ENCODE measurements at places on chromosomes 4 and X.

DNA sequence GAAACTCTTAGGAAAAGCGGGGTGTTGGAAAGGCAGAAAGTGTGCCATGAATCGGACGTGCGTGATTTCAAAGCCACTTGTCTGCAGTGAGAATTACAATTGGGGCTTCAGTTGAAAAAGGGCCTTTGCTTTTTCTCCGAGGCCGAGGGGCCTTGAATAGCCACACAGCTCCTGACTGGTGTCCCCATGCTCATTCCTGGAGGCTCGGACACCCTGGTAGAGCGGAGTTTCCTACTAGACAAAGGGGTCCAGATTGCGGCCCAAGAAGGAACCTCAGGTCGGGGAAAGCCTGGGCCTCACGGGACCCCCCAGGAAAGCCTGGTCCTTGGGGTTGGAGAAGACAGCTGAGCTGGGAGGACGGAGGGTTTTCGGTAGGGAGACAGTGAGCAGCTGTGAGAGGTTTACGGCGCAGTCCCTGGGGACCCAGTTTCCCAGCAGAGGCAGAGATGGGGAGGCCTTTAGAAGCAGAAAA, 3.0 kb upstream of the SHOX start:
- DNase-seq, result no peak

- DNase-seq, result no peak
These were observed 213.7 kb downstream of the EPHA5 start for GRCh38 chr4:65456579-65456978.

DNA sequence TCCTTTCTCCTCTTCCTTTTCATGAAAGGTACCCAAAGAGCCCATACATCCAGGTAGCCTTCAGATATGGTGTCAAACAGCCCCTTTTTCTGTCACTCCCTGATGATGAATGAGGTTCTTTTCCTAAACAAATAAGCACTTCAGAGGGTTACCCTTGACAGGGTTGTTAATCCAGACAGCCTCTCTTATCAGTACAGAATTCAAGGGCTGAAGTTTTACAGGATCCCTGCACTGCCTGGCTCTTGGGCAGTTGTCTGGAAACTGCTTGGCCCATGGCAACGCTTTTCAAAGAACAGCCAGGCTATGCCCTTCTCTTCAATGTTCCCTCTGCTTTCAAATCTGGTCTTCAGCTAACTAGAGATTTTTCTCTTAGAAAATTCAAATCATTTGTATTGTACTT, 352.6 kb upstream of the FAM241A start:
- no peak for DNase-seq

- no peak for DNase-seq
These were observed 35.0 kb downstream of the NUDT11 start for GRCh38 chrX:51461053-51462044.

Measured in GM06990 (cell line).